ENCODE measurements at places on chromosomes 12 and 14.

- DNase-seq = no peak
Measured at GRCh38 chr12:110179291-110179690, 55.1 kb downstream of the IFT81 start.

DNA sequence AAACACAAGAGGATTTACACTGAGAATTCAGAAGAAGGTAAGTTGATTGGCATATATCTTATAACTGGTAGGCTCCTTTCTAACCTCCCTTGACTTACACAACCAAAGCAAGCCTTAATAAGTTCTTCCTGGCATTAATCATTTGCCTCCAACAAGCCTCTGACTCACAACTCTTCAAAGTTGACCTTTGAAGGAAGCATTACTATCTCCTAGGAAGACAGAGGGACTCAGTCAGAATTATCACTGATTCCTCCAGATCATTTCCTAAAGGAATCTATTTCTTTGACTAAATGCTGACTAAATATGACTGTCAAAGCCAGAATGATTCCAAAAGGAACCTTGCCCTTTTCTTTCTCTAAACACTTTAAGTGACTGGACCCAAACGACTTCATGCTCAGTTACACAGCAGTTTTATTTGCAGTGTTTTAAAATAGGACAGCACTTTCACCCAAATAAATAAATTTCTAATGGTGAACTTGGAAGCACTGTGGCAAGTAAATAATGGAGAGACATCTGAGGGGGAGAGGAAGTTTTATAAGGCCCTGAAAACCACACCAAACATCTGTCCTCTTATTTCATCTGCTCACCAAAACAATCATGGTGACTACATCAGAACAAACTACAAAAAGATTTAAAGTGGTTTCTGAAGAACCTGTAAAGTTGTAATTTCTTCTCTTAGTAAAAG is 128.2 kb downstream of the KLHL28 start:
- DNase-seq = no peak

GRCh38 chr12:26736563-26737486 is 96.2 kb downstream of the ITPR2 start:
- DNase-seq = no peak

DNA sequence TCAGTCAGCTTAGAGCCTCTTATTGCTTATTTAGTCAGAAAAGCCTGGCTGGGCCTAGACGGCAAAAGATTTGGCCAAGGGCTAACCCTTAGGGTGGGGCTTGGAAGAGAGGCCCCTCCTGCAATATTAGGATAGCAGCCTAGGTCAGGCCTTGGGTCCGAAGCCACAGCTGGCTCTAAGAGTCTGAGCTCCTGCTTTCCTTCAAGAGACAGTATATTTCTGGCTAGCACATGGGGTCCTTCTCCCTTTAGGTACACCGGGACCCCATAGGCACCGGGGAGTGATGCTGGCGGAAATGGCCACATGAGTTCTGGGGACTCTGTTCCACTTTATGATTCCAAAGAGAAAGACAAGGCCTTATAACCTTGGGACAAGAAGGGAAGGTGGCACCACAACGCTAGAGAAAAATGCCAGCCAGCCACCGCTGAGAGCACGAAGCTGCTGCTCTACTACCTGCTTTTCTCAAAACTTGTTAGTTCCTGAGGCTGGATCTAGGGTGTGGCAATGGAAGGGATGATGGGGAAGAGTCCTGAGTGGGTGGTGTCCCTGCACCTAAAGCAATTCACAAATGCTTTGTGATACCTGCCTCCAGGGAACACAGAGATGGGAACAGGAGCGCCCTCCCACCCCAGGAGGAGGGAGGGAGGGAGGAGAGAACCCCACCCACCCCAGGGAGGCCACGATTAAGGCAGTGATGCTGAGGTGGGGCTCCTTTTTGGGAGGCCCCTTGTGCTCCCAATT is 3.1 kb upstream of the AVIL start:
- no peak for DNase-seq

DNA sequence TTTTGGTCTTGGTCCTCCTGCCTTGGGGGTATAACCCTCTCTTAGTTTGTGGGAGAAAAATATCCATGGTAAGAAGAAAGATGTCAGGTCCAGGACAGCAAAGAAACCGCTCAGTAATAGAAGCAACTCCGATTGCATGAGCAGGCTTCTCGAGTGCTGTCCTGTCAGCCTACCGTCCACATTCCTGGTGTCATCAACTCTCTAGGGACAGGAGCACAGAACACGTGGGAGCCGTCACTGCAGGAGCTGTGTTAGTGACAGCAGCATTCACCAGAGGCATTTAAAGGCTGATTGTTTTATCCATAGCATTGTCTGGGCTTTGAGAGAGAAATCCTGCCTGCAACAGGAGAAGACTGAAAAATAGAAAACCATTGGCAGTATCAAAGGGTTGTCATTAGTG is 244.2 kb downstream of the CACNA1C start:
- DNase-seq = no peak

DNA sequence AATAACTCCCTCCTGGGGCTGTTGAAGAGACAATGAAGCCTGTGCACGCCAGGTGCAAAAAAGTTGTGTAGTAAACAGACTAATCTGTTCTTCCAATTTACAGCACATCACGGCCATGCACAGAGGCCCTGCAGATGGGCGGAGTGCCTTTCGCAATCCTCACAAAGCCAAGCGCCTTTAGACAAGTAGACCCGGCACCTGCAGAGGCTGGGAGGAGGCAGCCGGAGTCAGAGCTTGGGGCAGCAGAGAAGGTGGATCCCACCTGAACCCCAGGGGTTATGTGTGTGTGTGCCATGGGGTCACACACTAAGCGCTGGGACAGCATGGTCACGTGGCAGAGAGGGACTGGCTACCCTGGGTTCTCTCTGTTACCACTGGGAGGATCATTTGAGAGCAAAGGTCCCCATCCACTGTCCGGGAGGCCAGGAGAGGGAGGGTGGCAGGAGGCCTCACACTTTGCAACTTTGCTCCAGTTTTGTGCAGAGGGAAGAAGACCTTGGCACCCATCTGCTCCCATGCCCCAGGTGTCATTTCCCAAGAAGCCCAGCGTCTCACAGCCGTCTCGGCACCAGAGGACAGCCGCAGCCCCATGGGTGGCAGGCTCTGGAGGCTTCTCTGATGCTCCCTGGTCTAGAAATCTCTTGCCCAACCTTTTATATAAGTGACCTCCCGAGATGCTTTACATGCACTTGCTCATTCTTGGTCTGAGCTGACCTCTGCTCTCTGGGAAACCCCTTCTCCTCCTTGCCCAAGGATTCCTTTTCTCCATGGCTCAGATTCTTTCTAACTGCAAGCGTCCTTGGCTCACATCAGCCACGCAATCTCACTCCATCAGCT is 80.0 kb upstream of the DICER1 start:
- DNase-seq = no peak

DNA sequence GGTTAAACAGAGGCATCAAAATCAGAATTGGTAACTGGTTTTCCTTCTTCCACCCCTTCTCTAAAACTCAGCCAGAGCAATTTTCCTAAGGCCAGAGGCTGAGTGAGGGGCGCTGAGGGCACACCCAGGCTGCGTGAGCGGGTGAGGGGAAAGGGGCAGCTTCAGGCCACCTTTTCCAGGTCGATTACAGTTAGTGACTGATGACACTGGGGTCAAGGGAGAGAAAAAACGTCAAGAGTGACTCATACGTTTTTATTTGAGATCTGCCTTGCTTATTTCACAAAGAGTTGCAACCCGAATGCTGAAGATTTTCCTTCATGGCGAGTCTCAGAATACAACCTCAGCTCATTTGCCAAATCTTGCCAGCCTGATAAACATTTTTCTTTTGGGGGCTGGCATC is 46.7 kb upstream of the EVL start:
- DNase-seq = no peak

- no peak for DNase-seq
Measured at GRCh38 chr12:15928346-15928745, 17.2 kb downstream of the DERA start.

DNA sequence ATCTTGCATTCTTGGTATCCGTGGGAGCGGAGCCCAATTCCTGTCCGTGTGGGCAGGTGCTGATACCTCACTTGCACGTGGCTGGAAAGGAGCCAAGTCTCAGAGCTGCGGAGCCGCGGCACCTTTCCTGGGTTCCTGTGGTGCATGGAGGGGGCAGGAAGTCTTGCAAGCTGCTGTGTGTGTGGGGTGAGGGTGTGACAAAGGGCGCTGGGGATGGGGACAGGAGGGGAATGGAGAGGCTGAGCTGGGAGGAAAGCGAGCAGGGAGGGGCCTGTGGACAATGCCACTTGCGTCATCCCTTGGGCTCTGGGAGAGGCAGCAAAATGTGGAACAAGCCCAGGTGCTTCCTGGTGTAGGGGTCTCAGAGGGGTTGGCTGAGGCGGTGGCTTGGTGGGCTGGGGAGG is 86.7 kb downstream of the CALM1 start:
- no peak for DNase-seq

- no peak for DNase-seq
Measured at GRCh38 chr12:104490850-104491249, 34.1 kb downstream of the CHST11 start.

DNA sequence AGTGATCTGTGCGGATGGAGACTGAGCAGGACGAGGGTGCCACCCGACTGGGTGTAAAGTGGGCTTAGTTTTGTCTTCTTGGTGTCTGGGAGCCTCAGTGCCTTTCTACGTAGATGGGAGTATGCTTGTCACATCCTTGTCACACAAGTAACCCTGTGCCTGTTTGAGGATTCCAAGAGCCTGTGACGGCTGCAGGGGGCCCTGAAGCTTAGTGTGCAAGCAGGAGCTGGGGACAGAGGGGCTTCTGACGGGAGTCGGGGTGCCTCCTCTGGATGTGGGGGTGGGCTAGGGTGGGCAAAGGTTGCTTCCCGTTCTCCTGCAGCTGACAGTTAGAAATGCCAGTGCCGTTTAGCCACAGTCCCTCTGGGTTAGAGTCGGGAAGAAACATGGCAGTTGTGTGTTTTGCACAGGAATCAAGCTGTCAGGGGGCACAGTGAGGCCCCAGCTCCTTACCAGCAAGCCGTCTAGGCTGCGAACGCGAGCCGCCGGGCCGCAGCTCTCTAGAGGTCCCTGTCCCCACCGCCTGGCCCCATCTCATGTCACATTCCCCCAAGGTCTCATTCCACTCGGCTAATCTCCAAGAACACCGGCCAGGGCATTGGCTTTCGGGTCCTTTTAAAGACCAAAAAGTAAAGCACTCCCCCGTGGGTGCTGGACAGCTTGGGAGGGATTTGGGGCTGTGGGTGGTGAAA is 7.0 kb downstream of the RTL1 start:
- no peak for DNase-seq

DNA sequence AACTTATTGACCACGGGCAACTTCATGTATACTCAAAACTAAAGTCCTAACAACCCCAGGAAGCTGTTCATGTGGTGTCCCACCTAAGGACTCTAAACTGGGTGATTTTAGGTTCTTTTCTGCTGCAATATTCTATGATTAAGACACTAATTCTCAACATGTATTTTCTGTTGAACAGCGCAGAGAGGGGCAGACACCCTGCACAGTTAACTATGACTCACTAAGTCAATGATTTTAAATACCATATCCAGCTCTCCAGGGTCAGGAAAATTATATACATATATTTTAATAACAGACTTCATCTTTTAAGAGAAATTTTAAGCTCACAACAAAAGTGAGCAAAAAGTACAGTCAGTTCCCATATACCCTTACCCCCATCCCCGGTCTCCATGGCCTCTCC is 85.0 kb downstream of the FOXN3 start:
- no peak for DNase-seq

DNA sequence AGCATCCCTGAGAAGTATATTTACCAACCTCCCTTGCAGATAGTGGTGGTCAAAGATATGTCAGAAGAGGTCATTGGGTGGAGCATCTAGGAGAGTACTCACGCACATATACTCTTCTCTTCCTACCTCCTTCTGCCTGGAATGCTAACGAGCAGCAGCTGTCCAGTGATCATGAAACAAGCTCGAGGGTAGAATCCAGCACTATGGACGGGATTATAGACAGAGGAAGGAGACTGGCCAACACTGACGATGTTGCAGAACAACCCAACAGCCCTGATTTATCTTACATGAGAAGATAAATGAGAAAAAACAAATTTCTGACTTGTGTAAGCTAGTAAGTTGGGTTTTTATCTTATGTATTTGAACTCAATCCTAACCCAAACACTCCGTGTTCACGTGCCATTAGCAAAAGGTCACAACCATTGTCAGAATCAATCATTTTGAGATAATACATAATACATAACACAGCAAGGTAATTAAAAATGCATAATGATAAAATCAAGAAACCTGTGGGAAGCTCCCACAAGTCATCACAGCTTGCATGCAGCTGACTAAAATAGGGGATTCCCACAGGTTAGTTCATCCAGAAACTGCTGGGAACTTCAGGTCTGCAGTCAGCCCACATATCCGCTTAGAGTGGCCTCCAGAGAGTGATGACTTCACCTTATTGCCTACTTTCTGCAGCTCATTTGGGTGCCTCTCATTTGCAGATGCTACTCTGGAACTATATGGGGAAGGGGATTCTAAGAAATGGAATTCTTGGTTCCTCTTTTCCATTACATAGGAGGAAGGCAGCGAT is 36.3 kb upstream of the STK38L start:
- DNase-seq = no peak

- no peak for DNase-seq
Measured at GRCh38 chr12:94230357-94230905, 82.1 kb downstream of the PLXNC1 start.

- no peak for DNase-seq
Measured at GRCh38 chr12:93589081-93589480, 16.6 kb downstream of the SOCS2 start.
